ENCODE measurements at places on chromosomes 3 and 15.

- H3K4me3 ChIP-seq = no peak overlapping the region
- no peak for DNase-seq
- H3K36me3 ChIP-seq = no peaks in the 10 kb centered on the region
- H3K27me3 ChIP-seq = no peaks in the 10 kb centered on the region
- H3K27ac ChIP-seq = peak overlapping the region; percentile 6
Observed at GRCh38 chr3:105812194-105812586, 56.6 kb downstream of the CBLB start.

DNA sequence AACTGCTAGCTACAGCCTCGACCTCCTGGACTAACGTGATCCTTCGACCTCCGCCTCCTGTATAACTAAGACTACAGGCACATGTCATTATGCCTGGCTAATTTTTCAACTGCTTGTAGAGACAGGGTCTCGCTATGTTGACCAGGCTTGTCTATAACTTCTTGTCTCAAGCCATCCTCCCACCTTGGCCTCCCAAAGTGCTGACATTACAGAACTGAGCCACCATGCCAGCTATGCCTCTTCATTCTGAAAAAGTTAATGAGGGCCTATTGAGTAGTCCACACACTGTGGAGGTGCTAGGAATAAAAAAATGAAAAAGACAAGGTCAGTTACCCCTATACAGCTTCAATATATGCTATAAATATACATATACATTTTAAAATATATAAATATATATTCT, 18.3 kb upstream of the EPHA6 start:
- H3K36me3 ChIP-seq = no peaks in the 10 kb centered on the region
- H3K4me1 ChIP-seq = no peaks in the 10 kb centered on the region
- H3K27ac ChIP-seq = no peak overlapping the region

GRCh38 chr3:135018149-135018923, 223.3 kb downstream of the EPHB1 start:
- no peaks in the 10 kb centered on the region for H3K36me3 ChIP-seq
- no peaks in the 10 kb centered on the region for H3K27me3 ChIP-seq
- no peak overlapping the region for H3K4me3 ChIP-seq

DNA sequence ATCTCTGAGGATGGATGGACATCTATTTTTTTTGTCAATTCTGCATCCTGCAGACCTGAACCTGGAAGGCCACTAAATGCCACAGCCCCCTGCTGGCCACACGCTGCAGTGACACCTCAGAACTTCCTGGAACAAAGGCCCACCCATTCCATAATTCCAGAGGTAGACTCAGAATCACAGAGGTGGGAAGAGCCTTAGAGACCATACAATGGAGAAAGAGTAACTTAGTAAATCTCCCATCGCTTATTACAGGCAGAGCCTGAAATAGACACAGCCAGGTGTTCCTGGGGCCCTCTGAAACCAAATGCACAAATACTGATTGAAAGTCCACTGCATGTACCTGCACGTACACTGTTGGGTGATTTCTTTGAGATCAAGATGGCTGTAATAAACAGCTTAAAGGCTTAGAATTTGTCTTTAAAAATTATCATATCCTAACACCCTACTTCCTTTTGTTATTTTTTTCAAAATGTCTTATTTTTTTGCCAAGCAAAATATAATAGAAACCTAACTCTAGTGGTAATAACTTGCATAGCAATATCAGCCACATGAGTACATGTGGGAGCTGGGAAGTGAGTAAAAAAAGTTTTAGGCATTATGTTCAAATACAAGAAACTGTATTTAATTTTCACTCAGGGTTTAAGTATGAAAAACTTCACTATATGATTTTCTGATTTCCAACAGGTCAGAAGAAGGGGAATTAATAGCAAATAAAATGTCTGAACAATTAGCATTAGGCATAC, 62.7 kb downstream of the EOMES start:
- H3K36me3 ChIP-seq = no peaks in the 10 kb centered on the region
- no peaks in the 10 kb centered on the region for H3K27me3 ChIP-seq
- H3K4me1 ChIP-seq = peaks cover 14% of the 10 kb centered on the region
- no peak for DNase-seq
- no peak overlapping the region for H3K27ac ChIP-seq

- no peaks in the 10 kb centered on the region for H3K27me3 ChIP-seq
- peaks cover 13% of the 10 kb centered on the region for H3K4me1 ChIP-seq
- H3K27ac ChIP-seq = no peak overlapping the region
- no peak overlapping the region for H3K4me3 ChIP-seq
Observed at GRCh38 chr3:55746808-55747413, 259.8 kb upstream of the WNT5A start.

- DNase-seq = no peak
- no peaks in the 10 kb centered on the region for H3K36me3 ChIP-seq
- peaks cover 7% of the 10 kb centered on the region for H3K4me1 ChIP-seq
- H3K27me3 ChIP-seq = no peaks in the 10 kb centered on the region
- H3K4me3 ChIP-seq = no peak overlapping the region
Observed at GRCh38 chr3:170614214-170614966, 28.5 kb upstream of the SLC7A14 start.
